ENCODE measurements at places on chromosomes 12 and 14.

GRCh38 chr14:93591506-93591905 lies 160.8 kb downstream of the UNC79 start:
- no peak for DNase-seq

DNA sequence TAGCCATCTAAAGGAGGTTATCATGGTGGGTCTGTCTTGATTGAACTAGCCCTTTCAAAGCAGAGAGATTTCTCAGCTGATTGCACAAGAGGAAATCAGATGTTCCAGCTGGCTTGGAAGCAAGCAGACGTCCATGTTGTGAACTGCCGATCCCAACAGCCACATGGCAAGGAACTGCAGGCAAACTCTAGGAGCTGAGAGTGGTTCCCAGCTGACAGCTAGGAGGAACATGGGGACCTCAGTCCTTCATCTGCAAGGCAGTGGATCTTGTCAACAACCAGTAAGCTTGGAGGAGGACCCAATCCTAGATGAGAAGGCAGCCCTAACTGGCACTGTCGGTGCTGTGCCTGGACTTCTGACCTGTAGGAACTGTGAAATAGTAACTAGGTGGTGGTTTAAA lies 7.7 kb downstream of the ACVR1B start:
- DNase-seq, result no peak

DNA sequence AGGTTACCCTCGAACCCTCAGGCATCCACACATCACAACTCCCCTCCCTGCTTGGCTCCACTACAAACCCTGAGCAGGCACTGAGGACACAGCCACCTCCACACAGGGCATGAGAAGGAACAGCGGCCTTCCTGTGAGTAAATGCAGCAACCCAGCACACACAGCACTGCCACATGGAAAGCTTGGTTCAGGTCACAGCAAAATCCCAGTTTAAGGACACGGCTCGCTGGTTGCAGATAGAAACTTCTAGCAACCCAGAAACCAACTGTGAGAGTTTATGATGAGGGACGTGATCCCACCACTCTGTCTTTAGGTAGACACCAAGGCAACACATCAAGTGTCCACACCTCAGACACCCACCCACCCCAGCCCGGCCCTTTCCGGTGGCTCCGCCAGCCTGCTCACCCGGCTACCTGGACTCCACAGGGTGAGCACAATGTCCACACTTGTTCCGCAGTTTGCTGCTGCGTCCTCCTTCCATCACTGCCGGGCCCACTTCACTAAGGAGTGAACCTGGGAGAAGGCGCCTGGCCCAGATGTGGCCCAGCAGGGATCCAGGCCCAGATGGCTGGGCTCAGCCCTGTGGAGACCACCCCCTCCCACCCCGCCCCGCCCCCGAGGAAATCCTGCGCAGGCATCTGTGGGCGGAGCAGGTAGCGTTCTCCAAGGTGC lies 13.2 kb downstream of the CDCA4 start:
- DNase-seq, result no peak

DNA sequence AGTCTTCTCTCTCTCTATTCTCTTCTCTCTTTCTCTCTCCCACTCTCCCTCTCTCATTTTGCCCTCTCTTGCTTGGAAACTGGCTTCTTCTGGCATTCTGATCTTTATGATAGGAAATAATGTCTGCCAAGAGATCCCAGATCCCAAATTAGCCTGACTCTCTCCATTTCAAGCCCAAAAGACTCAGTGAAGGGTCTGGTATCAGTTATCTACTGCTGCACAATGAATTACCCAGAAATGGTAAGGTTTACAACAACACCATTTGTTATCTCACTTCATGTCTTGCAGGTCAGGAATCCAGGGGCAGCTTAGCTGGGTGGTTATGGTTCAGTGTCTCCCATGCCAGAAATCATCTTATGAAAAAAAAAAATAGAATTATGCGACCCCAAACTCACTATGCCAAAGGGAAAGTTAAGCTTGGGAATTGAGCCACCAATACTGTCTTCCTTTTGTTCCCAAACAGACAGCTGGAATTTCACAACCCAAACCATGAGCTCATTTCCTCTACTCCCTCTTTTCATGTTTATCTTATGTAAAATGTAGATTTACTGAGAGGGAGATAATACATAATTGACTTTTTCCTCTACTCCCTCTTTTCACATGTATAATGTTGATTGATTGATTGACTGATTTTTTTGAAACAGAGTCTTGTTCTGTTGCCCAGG lies 67.8 kb upstream of the FICD start:
- no peak for DNase-seq

- peak; percentile 41 for DNase-seq
These were observed 700 bp downstream of the SLC35E3 start for GRCh38 chr12:68746572-68747180.

DNA sequence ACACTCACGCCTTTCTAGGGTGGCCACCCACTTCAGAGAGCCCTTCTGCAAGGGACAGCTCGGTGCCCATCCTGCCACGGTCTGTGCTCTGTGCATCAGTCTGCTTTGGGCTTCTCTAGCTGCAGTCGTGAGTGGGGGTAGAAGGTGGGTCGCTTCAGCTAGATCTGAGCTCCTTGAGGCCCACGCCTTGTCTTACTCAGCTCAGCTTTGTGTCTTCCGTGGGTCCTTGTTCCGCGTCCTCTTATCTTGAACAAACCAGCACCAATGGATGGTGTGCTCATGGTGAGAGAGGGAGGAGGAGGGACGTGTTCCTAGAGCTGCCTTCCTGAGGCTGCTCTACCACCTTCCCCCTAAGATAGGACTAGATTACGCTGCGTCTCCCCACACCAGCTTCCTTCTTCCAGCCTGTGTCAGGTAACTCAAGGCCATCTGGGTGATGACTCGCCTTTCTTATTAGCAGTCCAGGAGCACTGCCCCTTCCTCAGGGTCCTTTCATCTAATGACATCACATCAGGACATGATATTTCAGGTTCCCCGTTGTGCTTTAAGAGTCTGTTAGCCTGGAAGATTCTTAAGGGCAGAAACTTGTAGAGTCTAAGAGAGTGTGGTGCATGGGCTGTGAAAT lies 118.8 kb downstream of the TSPAN9 start:
- DNase-seq, result no peak

DNA sequence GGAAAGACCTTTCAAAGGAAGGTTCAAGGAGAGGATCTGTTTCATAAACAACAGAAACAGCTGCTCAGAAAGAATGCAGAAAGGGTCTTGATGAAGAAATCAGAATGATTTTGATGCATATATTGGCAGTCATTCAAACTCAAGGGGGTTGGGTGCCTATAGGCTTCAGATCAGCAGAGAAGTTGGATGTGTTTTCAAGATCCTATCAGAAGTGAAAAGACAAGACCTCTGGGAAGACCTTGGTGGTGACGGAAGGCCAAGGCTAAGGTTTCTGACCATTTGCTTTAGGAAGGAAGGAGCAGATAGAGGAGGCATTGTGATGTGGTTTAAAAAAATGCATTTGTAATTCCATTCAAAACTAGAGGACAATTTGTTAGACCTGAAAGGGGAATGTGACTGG lies 15.2 kb upstream of the PTPRB start:
- no peak for DNase-seq

- no peak for DNase-seq
These were observed 3.8 kb downstream of the RPS29 start for GRCh38 chr14:49582113-49582977.

- DNase-seq, result no peak
These were observed 53.7 kb upstream of the LRRK2 start for GRCh38 chr12:40171066-40171465.

GRCh38 chr14:78092040-78092439 lies 78.1 kb upstream of the NRXN3 start:
- no peak for DNase-seq

DNA sequence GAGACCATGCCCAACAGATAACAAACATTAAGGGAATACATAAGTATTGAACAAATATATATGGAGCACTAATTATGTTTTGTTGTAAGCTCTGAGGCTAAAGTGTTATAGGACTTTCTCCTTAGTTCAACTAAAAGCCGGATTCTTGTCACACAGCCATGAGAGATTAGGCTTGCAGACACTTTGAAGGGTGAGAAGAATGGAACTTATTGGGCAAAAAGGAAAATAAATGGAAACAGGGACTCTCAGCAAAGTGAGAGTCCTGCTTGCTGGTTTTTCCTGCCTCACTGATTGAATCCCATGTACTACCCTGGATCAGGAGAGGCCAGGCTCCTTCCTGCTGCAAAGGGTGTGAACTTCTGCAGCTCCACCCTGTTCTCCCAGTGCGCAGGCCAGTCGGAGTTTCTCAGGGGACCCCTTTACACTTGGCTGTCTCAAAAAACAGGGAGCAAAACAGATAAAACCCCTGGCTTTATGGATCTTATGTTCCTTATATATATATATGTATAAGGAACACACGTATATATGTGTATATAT lies 77.1 kb upstream of the FUT8 start:
- DNase-seq, result no peak

DNA sequence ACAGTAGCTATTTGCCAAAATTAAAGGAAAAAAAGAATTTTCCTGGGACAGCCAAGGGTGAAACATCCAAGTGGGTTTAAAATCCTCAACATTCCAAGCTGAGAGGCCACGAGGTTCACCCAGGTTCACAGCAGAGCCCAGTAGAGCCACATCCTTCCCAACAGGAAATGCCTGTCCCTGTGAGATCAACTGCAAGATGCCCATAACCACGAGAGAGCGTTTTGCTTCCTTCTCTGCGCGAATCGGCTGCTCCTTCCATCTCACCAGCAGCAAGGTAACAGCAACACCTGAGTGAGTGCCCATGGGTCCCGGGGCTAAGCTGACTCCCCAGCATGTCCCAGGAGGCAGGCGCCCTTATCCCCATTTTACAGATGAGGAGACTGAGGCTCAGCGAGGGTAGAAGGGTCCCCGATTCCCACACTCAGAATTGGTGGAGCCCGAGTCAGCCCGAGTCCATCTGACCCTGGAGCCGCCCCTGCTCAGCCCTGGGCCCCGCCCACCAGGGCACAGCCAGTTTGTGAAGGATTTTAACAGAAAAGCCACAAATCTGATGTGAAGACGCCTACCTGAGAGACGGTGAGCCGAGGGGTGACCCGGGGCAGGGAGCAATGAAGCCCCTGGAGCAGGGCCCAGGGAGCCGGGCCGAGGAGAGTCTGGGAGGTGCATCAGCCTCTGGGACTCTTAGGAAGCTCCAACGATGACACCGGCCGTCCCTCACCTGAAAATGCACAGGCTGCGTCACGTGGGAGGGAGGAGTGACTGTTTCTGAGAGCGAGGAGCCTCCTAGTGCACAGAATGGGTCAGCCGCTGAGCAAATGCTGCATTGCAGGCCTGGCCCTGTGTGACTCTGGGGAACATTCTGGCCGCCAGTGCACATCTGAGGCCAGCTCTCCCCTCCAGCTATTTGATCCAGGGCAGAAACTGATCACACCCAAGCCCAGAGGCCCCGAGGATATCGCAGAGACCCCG lies 236.9 kb upstream of the SFSWAP start:
- no peak for DNase-seq

GRCh38 chr14:74035556-74035955 lies 16.4 kb downstream of the BBOF1 start:
- DNase-seq, result no peak

GRCh38 chr14:81172353-81172752 lies 48.4 kb downstream of the GTF2A1 start:
- no peak for DNase-seq

Measured in HEK293T (cell line).